ENCODE measurements at places on chromosomes 4 and X.

DNA sequence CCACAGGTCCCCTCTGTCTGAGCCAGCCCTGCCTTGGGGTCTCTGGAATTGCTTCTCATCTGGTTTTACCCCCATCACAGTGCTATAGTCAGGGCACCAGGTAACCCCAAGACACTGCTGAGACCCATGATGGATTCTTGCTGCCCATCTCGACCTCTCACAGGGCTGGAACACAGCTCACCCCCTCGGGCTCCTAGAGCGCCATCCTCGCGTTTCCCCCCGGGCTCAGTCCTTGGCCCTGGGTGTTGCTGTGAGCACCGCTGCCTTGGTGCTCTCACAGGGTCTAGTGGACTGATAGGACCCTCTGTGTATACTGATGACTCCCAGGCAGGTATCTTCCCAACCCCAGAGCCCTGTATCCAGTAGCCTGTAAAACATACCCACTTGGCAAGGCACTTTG lies 8.8 kb downstream of the MAEA start:
- DNase-seq = no peak

- no peak for DNase-seq
Measured at GRCh38 chr4:4803216-4803911, 56.1 kb upstream of the MSX1 start.

GRCh38 chr4:112290341-112290740 lies 4.6 kb upstream of the TIFA start:
- no peak for DNase-seq

DNA sequence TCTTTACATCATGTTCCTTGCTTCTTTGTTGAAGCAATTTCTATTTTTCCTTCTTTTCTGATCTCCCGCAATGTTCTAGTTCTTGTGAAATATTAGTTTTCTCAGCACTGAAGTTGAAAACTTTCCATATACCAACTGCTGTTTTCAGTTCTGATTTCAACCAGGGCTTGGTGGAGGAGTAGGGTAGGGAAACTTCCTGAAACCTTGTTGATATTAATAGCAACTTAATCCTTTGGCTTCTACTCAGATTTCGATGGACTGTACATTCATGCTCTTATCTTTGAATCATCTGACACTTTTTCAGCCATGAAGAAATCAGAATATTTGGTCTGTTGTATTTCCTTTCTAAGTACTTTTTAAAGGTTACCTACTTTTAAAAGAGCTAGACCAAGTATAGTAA lies 315.8 kb downstream of the RPA4 start:
- no peak for DNase-seq

Data from T-cell (primary cell).